ENCODE measurements at places on chromosomes 7 and 10.

GRCh38 chr10:130015075-130015695 lies 51.1 kb upstream of the EBF3 start:
- no peak for DNase-seq

- no peak for DNase-seq
Observed at GRCh38 chr7:92988941-92989545, 128.7 kb downstream of the SAMD9 start.

DNA sequence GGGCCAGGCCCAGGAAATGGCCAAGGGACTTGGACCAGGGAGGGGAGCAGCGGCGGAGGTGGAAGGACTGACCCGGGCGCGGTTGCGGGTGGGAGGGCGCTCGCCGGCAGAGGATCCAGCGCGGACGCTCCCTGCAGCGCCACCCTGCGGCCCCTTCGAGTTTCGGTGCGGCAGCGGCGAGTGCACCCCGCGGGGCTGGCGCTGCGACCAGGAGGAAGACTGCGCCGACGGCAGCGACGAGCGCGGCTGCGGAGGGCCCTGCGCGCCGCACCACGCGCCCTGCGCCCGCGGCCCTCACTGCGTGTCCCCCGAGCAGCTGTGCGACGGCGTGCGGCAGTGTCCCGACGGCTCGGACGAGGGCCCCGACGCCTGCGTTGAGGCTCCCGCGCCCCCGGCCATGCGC lies 16.8 kb upstream of the ZNF467 start:
- peak; percentile 63 for DNase-seq

DNA sequence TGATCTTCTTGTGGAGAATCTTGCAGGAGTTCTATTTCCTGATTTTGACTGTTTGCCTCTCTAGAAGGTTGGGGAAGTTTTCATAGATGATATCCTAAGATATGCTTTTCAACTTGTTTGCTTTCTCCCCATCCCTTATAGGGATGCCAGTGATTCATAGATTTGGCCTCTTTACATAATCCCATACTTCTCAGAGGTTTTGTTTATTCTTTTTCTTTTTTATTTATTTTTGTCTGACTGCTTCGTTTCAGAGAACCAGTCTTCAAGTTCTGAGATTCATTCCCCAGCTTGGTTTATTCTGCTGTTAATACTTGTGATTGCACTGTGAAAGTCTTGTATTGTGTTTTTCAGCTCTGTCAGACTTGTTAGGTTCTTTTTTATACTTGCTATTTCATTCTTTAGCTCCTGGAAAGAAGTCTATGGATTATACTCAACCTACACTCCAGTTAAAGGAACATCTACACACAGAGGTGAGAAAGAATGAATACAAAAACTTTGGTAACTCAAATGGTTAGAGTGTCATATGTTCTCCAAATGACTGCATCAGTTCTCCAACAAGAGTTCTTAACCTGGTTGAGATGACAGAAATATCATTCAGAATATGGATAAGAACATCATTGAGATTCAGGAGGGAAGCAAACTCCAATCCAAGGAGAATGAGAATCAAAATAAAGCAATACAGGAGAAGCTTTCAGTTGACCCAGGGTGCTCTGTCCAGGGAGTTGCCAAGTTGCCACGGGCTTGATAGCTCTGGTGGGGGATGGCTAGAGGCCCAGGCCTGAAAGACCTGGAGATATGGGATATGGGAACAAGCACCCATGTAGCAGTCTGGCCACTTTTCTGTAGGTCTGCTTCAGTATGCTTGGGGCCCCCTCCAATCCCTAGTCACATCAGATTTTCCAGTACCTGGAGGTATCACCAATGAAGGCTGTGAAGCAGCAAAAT lies 150.3 kb downstream of the AHR start:
- no peak for DNase-seq
